ENCODE measurements at places on chromosomes 4 and X.

DNA sequence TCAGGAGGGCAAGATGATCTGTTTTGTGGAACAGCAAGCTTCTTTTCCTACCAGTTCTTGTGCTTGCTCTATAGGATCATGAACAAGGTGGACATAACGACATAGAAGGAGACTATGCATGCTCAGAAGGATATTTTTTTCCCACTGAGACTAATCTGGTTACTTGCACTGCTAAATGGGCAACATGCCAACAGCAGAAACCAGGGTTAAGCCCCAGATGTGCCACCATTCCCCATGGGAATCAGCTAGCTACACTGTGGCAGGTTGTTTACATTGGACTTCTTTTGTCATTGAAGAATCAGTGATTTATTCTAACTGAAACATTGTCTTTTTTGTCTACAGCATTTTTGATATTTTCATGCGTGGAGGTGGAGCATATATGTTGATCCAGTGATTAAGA lies 165.6 kb downstream of the C4orf33 start:
- no peak for DNase-seq

GRCh38 chr4:174848596-174848995 lies 19.5 kb upstream of the GLRA3 start:
- DNase-seq = no peak

- no peak for DNase-seq
Measured at GRCh38 chrX:151019856-151020255, 36.7 kb downstream of the HMGB3 start.

DNA sequence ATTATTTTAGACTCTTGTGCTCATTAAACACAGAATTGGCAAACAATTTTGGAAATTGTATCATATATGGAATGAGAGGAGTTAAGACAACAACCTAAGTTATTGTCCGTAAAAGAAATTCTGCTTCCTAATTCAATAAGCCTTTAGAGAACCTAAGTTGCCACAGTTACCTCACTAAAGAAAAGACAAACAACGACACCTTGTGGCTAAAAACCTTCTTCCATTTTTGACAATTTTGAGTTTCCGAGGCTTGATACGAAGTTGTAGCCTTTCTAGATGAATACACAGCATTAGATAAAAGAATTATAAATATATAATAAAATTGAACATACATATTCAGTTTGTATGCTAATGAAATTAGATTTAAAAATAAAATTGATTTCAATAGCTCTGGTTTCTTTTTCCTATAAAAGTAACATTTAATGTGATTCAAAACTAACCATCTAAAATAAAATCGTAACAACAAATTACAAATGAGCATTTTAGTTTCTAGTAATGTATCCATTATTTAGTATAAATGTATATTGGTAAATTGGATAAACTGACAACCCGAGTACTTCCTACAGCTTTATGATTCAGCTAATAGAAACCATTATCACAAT lies 275.1 kb downstream of the GPM6A start:
- peak; percentile 49 for DNase-seq

DNA sequence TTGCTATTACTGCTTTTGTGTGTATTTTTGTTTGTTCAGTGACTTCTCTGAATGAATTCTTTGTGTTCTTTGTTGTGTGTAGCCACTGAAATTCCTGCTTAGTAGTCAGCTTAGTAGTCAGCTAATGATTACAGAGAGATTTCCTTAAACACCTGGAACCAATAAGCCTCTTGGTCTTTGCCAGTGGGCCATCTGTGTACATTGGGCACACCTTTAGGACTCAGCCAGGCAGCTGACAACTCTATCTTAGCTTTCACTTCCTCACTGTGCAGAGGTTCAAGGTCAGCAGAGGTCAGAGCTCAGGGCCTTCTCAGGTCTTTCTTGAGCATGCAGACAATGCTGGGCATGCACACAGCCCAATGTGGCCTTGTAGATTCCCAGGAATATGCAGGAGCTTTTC lies 59.3 kb downstream of the RWDD4 start:
- no peak for DNase-seq

DNA sequence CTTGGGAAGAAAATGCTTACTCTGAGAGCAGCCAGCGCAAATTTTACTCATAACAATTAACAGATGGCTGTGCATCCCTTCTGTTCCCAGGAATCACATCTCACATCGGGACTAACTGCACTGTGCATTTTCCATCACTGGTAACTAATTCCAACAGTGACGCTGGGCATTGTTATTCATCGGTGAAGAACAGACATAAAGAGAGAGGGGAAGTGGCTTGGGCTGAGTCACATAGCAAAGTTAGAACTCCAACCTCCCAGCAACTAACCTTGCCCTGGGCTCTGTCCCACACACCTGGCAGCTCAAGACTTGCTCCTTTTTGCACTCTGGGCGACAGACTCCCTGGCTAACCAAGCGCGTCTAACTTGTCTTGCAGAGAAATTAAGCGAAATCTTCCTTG lies 6.4 kb upstream of the LONRF3 start:
- no peak for DNase-seq

GRCh38 chrX:138858951-138859350 lies 147.4 kb upstream of the FGF13 start:
- no peak for DNase-seq

GRCh38 chr4:77905651-77906263 lies 43.1 kb downstream of the MRPL1 start:
- no peak for DNase-seq

DNA sequence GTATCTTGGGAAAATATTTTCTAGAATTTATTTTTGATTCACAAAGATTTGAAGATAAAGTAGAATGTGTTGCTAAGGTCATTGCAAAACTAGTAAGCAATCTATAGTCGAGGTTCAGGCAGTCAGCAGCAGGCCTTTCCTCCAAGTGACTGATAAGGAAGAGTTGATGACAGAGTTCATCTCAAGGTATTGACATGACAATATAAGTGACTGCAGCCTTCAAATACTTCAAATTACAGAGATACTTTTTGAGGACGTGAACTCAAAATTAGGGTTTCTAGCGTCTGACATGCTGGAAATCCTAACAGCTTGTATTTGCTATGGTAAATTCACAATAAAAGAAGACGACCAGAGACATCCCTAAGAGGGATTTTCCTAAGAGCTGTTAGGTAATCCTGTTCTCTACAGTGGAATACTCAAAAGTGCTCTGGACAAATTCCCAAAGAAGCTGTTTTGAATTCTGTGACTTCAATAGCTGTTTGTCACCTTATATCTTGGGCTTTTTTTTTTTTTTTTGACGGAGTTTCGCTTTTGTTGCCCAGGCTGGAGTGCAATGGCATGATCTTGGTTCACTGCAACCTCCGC lies 7.4 kb downstream of the ARHGAP10 start:
- no peak for DNase-seq

- no peak for DNase-seq
Measured at GRCh38 chr4:139988863-139989765, 164.9 kb downstream of the MAML3 start.

- DNase-seq = no peak
Measured at GRCh38 chr4:36312511-36312910, 31.1 kb downstream of the DTHD1 start.

- DNase-seq = no peak
Measured at GRCh38 chr4:16194214-16194613, 32.1 kb downstream of the TAPT1 start.

DNA sequence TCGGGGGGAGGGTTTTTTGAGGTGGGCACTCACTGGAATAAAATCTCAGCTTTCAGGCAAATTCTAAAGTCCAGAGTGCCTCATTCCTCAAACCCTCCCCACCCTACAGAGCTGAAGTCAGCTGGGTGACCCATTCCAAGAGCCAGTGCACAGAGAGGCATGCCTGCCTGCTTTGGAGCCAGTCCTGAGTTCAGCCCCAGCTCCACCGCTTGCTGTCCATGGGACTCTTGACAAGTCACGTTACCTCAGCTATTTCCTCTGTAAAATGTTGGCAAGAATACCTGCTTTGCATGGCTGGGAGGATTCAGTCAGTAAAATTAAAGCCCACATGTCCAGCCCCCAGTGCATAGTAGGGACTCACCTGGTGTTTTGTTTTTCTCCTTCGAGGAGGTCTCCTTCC lies 125.9 kb upstream of the PJA1 start:
- no peak for DNase-seq

DNA sequence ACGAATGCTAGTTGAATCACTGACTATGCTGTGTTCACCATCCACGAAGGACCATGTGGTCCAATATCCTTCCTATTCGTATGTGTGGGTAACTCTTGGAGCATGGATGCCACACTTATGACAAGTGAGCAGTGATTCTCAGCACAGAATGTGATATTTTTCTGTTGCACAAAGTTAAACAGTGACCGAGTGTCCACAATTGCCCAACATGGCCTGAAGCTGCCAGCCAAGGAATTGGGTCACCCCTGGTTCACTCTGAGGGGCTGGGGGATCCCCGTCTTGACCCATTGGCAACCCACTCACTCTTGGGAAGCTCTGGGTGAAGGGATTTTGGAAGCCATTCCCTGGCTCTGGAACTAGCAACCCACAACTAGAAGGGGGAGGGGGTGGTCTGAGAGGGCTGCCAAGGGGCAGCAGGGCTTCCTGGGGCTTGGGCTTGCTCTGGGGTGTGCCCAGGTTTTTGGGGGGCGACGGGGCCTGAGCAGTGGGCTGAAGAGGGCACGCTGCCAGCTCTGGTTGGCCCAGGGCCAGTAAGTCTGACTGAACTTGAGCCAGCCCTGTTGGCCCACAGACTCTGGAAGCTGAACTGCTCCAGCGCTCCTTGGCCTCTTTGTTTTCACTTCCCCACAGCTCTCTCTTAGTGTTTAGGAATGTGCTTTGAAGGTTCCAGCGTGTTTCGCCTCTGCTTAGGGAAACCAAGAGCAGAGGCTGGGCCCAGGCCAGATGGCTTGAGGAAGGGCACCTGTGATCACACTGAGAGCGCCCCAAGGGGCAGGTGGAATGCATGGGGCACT lies 43.1 kb upstream of the BCOR start:
- no peak for DNase-seq

DNA sequence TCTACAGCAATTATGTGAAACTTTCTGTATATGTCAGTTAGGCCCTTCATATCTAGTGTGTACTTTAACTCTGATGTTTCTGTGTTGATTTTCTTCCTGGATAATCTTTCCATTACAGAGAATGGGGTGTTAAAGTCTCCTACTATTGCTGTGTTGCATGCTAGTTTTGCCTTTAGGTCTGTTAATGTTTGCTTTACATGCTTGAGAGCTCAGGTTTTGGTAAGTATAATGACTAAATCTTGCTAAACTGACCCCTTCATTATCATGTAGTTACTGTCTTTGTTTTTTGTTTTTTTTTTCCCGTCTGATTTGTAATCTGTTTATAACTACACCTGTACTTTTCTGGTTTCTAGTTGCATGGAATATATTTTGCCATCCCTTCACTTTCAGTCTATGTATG lies 63.6 kb upstream of the UGT2B15 start:
- DNase-seq = no peak

- no peak for DNase-seq
Measured at GRCh38 chr4:48692897-48693296, 87.2 kb downstream of the FRYL start.

DNA sequence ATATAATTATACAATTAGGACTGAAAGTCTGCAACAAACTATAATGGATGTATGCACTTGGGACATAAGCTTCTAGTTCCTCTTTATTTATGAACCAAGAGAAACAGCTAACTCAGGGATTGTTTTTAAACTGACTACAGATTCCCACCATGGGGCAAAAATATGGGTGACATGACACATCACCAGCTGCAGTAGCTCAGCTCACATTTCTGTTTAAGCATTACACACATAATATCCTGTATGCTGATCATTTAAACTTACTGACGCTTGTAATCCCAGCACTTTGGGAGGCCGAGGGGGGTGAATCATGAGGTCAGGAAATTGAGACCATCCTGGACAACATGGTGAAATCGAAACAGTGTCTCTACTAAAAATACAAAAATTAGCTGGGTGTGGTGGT lies 11.5 kb downstream of the FGB start:
- no peak for DNase-seq

GRCh38 chr4:187010052-187010451 lies 286.4 kb upstream of the FAT1 start:
- no peak for DNase-seq

DNA sequence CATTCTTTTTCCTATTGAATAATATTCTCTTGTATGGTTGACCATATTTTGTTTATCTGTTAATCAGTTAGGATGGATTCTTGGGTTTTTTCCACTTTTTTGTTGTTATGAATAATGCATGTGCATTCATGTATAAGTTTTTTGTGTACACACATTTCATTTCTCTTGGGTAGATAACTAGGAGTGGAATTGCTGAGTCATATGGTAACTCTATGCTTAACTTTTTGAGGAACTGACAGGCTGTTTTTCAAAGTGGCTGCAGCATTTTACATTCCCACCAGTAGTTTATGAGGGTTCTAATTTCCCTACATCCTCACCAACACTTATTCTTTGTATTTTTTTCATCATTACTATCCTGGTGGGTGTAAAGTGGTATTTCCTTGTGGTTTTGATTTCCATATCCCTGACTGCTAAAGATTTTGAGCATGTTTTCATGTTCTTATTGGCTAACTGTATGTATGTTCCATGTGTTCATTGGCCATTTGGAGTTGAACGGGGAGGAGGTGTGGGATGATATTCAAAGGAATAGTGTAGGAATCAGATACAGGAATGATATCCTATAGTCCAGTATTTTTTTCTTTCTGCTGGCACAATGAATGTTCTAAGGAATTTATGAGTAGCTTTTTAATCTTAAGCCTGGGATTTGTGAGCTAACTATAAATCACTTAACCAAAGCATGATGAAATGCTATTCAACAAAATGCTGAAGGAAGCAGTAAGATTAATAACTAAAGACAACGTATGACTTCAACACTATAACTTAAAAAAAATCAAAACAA lies 114.3 kb downstream of the AMELX start:
- no peak for DNase-seq

DNA sequence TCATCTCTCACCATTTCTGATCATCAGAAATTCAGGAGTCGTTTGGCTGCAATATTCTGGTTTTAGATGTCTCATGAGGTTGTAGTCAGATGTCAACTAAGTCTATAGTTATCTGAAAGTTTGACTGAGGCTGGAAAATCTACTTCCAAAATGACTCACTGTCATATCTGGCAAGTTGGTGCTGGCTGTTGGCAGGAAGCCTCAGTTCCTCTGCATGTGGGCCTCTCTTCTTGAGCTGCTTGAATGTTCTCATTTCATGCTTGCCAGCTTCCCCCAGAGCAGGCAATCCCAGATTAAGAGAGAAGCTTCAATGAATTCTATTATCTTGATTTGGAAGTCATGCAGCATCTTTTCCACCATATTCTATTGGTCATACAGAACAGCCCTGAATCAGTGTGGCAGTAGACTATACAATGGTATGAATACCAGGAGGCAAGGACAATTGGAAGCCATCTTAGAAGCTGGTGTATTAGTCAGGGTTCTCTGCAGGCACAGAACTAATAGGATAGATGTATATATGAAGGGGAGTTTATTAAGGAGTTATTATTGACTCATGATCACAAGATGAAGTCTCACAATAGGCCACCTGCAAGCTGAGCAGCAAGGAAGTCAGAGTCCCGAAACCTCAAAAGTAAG lies 46.8 kb upstream of the ELF2 start:
- no peak for DNase-seq

GRCh38 chr4:87066403-87067123 lies 131.8 kb downstream of the AFF1 start:
- DNase-seq = no peak
